ENCODE measurements at places on chromosomes 6 and 20.

DNA sequence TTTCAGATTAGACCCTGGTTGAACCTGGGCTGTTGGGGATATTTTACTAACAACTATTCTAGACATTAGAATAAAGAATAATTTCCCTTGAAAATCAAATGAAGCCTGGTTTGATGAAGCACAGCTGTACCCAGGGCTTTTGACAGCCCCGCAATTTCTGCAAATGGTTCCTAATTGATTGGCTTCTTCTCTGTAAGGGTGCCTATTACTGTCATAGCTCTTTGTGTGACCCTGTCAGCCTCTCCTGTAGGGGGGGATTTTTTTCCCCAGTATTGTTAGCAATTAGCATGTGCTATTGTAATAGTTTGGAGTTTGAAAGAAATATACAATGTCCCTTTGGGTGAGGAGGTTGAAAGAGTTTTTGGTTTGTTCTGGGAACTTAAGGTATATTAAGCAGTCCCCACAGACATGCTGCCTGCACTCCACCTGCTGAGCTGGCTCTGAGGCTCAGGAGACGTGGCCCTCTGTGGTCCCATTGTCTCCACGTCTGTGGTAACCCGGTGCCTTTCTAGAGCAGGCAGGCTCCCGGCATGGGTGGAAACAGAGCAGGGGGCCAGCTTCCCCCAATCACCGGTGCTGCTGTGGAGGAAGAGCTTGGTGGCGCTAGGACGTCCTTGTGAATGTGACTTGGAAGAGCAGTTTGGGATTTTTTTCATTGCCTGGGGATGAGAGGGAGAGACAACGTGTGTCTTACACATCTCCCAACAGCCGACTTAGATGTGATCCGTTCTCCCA lies 47.3 kb upstream of the CLDN20 start:
- no peak for DNase-seq

DNA sequence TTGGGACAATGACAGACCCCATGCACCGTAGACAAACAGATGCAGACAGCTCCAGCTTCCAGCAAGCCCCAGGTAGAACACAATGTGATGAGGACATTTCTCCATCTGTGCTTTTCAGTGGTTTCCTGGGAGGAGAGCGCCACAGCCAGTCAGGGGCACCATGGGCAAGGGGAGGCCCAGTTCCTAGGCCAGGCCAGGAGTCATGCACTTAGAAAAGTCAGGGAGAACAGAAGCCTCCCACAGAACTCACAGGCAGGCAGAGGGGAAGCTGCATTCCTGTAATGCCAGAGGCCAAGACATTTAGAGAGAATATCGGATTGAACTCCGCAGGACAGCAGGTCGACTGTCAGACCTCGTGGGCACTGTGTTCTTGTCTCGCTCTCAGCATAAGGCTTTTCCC lies 9.2 kb downstream of the SYNDIG1 start:
- no peak for DNase-seq

DNA sequence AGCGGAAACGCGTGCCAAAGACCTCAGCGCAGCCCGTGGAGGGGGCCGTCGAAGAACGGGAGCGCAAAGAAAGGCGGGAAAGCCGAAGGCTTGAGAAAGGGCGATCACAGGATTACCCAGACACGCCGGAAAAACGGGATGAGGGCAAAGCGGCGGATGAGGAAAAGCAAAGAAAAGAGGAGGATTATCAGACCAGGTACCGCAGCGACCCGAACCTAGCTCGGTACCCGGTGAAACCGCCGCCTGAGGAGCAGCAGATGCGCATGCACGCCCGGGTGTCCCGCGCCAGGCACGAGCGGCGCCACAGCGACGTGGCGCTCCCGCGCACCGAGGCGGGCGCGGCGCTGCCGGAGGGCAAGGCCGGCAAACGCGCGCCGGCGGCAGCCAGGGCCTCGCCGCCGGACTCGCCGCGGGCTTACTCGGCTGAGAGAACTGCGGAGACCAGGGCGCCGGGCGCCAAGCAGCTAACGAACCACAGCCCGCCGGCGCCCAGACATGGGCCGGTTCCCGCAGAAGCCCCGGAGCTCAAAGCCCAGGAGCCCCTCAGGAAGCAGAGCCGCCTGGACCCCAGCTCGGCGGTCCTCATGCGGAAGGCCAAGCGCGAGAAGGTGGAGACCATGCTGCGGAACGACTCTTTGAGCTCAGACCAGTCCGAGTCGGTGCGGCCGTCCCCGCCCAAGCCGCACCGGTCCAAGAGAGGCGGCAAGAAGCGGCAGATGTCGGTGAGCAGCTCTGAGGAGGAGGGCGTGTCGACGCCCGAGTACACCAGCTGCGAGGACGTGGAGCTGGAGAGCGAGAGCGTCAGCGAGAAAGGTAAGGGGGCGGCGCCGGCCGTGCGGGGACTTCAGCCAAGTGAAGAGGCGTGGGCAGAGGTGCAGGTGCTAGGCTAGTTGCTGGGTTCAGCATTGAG lies 296.2 kb downstream of the RIMS1 start:
- peak; percentile 57 for DNase-seq

DNA sequence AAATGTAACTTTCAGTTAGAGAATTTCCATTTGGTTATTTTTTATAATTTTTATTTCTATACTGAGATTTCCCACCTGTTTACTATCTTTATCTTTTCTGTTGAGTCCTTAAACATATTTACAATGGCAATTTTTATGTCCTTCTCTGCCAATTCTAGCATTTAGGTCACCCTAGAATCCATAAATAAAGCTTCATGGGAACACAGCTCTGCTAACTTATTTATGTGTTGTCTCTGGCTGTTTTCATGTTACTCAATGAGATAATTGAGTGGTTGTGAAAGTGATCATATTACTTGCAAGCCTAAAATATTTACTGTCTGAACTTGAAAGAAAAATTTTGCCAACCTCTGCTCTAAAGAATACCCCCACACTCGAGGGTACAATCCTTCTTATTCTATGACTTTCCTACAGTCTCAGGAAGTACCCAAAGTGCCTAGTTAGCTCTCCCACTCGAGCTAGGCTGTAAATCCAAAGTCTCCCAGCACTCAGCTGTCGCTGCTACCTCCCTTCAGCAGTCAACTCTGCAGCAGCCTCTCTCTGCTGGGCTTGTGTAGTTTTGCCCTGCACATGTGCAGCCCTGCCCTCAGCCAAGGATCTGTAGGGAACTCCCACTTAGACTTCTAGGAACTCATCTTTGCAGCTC lies 53.5 kb upstream of the GCLC start:
- DNase-seq = no peak

DNA sequence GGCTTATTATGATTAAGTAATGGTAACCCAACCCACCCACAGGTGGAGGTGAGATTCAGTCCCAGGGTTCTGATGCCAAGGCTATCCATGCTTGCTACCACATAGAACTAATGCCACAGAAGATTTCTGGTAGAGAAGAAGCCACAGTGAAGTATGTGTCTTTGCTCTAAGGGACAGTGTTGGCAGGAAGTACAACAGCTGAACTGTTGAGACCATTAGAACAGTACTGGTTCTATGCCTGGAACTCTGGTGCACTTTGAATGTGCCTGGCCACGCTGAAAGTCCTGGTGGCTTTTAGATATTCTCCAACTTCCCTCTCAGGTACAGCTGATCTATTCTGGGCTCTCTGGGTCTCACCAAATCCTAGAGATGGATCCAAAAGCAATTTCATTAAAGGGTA lies 7.8 kb downstream of the STX7 start:
- DNase-seq = no peak

DNA sequence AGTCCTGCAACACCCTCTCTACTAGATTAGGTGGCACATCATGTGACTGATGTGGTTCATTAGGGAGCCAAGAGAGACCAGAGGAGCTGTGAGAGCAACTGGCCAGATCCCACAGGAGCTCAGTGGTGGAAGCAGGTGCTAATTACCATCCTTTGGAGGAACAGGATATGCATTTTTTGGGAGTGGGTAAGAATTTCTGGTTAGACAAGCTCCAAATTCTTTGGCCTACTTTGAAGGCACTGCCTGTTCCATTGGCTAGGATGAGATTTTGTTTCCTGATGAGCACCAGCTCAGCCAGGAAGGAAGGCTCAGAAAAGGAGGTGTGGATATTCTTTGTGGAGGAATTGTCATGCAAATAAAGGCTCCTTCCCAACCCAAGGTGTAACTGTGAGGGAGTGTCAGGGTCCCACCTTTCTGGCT lies 130.3 kb upstream of the BMP2 start:
- no peak for DNase-seq

DNA sequence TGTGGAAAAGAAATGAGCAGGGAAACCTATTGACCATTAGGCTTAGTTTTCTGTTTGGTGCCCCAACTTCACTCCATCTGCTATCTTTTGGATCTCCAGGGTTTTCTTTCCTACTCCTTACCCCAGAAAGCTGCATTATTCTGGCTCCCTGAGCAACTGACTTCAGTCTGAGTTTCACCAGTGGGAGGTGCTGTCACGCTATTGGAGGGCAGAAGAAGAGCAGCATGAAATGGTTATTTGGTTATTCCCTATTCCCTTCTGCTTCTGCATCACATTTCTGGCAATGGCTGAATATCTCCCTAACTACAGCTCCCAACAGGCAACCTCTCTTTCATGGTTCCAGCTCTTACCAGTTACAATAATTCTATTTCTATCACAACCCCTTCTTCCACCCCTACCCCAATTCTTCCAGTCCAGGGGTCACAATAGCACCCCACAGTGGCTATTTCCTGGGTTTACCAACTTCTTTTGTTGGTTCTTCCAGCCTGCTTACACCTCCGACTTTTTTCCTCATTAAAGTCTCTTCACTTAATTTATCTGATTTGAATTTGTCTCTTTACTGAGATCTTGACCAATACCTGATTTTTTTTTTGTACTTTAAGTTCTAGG lies 311.5 kb downstream of the PLCB1 start:
- DNase-seq = no peak

GRCh38 chr6:12769556-12770256 lies 53.1 kb downstream of the PHACTR1 start:
- no peak for DNase-seq

- DNase-seq = no peak
Observed at GRCh38 chr20:53763707-53764414, 170.2 kb upstream of the ZNF217 start.

DNA sequence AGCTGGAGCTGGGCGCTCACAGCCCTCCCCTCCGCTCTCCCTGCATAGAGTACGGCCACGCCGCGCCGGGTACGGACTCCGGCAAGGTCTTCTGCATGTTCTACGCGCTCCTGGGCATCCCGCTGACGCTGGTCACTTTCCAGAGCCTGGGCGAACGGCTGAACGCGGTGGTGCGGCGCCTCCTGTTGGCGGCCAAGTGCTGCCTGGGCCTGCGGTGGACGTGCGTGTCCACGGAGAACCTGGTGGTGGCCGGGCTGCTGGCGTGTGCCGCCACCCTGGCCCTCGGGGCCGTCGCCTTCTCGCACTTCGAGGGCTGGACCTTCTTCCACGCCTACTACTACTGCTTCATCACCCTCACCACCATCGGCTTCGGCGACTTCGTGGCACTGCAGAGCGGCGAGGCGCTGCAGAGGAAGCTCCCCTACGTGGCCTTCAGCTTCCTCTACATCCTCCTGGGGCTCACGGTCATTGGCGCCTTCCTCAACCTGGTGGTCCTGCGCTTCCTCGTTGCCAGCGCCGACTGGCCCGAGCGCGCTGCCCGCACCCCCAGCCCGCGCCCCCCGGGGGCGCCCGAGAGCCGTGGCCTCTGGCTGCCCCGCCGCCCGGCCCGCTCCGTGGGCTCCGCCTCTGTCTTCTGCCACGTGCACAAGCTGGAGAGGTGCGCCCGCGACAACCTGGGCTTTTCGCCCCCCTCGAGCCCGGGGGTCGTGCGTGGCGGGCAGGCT lies 4.6 kb downstream of the KCNK15 start:
- no peak for DNase-seq

DNA sequence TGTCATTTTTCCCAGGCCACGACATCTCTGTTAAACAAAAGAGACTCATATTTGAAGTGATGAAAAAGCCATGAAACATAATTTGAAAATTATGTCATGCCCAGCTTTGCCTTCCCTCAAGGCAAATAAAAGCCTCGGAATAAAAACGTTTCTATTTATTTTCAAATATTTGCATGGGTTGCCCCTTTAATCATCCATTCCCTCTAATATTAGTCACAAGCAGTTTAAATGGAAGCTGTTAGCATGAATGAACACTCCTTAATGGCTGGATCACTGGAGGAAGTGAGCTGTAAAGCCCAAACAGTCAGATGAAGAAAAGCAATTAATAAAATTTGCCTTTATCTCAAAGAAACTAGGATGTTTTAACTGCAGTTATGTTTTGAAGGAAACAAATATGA lies 69.3 kb upstream of the STMND1 start:
- DNase-seq = no peak

- no peak for DNase-seq
Observed at GRCh38 chr6:56751604-56752003, 108.9 kb upstream of the DST start.

- no peak for DNase-seq
Observed at GRCh38 chr6:126786262-126786661, 332.2 kb upstream of the RSPO3 start.

- DNase-seq = no peak
Observed at GRCh38 chr6:132412656-132413498, 11.6 kb upstream of the MOXD1 start.

DNA sequence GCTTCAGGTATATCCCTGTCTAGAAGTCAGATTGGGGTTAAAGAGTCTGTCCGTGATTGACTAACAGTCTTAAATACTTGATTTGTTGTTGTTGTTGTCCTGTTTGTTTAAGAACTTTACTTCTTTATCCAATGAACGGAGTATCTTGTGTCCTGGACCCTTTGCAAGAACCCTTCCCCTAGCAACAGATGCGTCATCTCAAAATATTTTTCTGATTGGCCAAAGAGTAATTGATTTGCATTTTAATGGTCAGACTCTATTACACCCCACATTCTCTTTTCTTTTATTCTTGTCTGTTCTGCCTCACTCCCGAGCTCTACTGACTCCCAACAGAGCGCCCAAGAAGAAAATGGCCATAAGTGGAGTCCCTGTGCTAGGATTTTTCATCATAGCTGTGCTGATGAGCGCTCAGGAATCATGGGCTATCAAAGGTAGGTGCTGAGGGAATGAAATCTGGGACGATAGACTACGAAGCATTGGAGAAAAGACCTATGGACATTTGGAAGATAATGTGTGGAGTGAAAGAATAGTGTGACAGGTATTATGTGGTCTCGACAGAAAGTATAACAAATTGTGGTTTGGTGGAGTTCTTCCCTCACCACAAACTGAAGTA lies at the start of gene HLA-DRA:
TSS of gene HLA-DRA (plus strand) at position 286 of the 613 bp plus-strand sequence. CDS start at position 350, 64 bp downstream.
- DNase-seq = no peak

DNA sequence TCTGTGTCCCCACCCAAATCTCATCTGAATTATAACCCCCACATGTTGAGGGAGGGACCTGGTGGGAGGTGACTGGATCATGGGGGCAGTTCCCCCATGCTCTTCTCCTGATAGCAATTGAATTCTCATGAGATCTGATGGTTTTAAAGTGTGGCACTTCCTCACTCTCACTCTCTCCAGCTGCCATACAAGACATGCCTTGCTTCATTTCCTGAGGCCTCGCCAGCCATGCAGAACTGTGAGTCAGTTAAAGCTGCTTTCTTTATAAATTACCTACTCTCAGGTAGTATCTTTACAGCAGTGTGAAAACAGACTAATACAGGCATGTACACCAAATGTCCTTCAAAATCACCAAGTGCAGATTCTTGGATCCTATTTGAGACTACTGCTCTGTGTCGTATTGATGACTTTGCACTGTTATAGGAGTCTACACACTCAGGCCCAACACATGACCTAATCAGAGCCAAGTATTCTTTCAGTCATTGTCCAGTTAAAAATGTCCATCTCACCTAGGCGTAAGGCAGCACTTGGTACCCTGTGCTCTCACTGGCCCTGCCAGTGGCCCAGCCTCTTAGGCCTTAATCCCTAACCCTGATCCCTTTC lies 52.8 kb upstream of the UST start:
- DNase-seq = no peak

Measured in breast epithelium (tissue), 4 donors.